CD4-positive, alpha-beta T cell treated with Interleukin-15 for 4 hours (primary cell): ENCODE measurements at places on chromosomes 12 and 14.

DNA sequence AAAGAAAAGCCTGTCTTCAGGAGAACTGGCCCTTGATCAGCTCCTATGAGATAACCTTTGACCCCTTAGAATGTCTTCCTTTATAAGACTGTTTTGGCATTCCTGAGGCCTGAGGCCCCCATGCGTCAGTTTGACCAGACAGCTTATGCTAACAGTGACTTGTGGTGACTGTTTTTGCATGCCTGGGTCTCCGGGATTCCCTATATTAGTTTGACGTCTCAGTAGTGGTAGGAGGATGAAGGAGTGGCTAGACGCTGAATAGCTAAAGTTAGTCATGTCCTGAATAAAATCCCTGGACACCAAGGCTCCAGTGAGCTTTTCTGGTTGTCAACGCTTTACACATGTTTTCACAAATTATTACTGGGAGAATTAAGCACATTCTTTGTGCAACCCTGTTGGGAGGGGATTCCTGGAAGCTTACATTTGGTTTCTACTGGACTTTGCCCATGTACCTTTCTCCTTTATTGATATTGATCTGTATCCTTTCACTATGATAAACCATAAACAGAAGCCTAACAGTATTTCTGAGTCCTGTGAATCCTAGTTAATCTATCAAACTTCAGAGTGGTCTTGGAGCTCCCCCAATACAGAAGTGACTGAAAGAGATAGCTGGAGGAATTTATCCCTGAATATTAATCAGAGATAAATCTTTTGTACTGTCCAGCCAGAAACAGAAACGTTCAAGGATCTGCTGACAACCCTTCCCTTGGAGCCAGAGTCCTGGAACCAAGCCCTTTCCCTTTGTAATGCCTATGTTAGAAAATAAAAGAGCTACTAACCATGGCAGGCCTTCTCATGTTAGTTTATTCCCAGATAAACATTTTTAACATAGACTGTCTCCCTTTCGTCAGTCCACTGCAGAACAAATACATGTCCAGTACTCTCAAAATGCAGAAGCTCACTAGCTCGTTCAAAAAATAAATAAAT lies 479.2 kb downstream of the RPS29 start:
- DNase-seq = no peak

GRCh38 chr12:14278294-14278953 lies 87.1 kb upstream of the ATF7IP start:
- DNase-seq = no peak

DNA sequence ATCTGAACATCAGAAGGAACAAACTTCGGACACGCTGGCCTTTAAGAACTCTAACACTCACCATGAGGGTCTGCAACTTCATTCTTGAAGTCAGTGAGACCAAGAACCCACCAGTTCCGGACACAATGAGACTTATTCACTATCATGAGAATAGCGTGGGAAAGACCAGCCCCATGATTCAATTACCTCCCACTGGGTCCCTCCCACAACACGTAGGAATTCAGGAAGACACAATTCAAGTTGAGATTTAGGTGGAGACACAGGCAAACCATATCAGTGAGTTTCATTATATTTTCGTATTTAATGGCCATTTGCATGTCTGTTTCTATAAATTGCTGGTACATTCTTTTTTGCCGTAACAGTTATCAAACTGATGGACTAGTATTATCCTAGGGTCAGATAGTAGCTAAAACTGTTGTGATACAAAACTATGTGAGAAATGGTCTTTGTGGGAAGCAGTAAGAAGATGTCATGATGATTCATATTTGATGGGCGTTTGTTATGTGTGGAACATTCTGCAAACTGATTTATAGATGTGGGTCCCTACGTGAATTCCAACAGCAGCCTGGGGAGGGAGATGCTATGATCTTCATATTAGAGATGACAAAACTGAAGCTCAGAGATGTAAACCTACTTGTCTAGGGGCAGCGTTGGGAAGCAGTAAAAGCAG lies 282.4 kb upstream of the TMEM132C start:
- no peak for DNase-seq

GRCh38 chr12:51482929-51483697 lies 58.5 kb downstream of the SLC4A8 start:
- DNase-seq = peak; percentile 30

DNA sequence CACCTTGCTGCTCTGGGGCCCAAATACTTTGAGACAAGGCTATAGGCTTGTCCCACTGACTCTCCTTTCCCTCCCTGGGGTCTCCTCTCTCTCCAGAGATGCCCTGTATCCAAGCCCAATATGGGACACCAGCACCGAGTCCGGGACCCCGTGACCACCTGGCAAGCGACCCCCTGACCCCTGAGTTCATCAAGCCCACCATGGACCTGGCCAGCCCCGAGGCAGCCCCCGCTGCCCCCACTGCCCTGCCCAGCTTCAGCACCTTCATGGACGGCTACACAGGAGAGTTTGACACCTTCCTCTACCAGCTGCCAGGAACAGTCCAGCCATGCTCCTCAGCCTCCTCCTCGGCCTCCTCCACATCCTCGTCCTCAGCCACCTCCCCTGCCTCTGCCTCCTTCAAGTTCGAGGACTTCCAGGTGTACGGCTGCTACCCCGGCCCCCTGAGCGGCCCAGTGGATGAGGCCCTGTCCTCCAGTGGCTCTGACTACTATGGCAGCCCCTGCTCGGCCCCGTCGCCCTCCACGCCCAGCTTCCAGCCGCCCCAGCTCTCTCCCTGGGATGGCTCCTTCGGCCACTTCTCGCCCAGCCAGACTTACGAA lies 3.1 kb downstream of the NR4A1 start:
- no peak for DNase-seq

DNA sequence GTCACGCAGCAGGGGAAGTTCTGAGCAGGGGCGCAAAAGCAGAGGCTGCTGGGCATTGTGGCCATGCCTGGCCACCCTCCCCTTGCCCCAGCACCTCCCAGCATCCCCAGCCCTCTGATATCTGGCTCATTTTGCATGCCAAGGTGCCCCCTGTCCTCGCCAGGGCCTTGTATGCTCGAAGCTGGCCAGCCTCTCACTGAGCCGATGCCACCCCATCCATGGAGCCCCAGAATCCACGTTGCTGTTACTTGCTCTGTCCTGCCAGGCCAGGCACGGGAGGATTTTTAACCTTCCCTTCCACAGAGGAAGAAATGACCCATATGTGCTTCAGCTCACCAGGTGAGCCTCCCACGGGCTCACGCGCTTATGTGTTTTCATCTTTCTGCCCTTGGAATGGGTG lies 413.4 kb downstream of the BCL11B start:
- no peak for DNase-seq

- DNase-seq = no peak
Observed at GRCh38 chr14:60710494-60710893, 13.7 kb downstream of the SIX4 start.

DNA sequence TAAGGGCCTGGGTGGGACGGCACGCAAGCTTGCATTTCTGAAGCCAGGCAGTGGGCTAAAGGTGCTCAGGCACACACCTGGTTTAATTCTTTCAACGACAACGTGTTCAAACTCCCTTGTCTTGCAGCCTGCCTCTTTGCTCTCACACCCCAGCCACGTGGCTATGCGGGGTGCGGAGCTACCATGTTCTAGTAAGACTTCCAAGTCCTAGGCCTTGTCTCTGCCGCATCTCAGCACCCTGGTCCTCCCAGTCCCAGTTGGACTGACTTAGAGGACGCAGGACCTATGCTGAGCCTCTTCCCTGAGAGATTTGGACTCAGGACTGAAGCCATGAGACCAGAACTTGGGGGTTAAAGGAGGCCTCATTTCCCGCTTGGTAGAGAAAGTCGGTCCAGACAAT lies 62.2 kb downstream of the CLMN start:
- DNase-seq = no peak
